Stimulated activated CD4-positive, alpha-beta T cell treated with anti-CD3 and anti-CD28 coated beads, Interleukin-1b, Interleukin-23, amount 100 ng/mL, for 1 hour (primary cell): ENCODE measurements at places on chromosomes 5 and 9.
A peak's percentile ranks its signal among the peaks of the same experiment; 100 is the strongest.

- DNase-seq: no peak
Measured at GRCh38 chr9:125513668-125514413, 193.2 kb downstream of the MAPKAP1 start.

- peak; percentile 51 for DNase-seq
Measured at GRCh38 chr5:39209924-39210323, 9.4 kb downstream of the FYB1 start.

GRCh38 chr9:77304543-77304942, 127.2 kb downstream of the VPS13A start:
- no peak for DNase-seq

DNA sequence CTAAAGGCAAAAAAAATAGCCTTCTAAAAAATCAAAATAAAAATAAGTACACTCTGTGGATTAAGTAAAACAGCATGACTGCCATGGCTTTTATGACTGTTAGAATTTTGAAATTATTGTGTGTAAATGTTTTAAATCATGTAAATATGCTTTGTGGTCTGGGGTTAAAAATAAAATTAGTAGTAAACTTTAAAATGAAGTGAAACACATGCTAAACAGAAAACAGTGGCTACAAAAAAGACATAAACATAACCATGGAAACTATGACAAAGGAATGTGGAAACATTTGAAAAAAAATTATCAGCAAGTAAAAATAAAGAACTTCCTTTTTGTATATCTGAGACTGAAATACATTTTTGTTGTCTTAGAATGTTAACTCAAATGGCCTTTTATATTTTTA, 134.5 kb upstream of the SPEF2 start:
- DNase-seq: no peak

- no peak for DNase-seq
Measured at GRCh38 chr9:105632807-105633206, 29.4 kb upstream of the TAL2 start.
